CD4-positive, alpha-beta T cell treated with Interleukin-4 for 1 hour (primary cell): ENCODE measurements at places on chromosomes 7 and 10.

- no peak for DNase-seq
Observed at GRCh38 chr10:22618078-22618785, 96.1 kb downstream of the PIP4K2A start.

DNA sequence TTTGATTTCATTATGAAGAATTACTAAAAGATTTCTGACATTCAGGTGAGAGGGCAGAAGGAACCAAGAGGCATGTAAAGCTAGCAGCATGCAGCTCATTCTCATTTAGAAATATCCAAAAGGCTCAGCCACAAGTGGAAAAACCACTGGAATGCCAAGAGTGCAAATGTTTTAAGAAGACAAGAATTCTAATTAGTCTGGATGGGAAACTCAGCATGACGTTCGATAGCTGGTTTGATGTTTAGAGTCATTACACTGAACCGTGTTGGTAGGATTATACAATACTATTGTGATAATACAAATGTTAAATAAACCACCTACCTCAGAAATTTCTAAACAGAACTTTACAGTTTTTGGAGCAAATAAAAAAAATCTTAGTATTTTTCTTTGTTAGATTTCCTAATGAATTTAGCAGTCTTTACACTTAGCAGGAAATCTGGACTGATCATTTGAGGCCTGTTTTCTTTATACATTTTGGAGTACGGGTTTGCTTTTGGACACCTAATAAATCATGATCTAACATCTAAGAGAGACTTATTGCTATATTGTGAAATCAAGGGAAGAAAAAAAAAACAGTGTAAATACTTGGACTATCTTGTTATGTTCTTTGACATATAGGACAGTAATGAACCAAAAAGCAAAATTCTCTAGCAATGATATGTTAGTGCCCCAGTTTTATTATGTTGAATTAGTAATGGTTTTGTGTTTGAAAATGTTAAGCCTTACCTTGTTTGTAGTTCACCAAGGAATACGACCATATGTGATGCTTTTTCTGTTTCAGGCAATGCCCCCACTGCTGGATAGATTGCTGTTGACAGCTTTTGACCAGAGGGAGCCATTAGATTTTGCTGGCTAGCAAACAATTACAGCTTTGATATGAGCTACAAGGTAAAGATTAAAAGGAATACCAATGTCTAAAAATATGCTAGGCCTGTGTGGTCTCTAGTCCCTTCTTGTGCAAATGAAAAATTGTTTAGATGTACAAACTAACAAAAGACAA, 354.1 kb upstream of the SEMA3A start:
- DNase-seq, result no peak

DNA sequence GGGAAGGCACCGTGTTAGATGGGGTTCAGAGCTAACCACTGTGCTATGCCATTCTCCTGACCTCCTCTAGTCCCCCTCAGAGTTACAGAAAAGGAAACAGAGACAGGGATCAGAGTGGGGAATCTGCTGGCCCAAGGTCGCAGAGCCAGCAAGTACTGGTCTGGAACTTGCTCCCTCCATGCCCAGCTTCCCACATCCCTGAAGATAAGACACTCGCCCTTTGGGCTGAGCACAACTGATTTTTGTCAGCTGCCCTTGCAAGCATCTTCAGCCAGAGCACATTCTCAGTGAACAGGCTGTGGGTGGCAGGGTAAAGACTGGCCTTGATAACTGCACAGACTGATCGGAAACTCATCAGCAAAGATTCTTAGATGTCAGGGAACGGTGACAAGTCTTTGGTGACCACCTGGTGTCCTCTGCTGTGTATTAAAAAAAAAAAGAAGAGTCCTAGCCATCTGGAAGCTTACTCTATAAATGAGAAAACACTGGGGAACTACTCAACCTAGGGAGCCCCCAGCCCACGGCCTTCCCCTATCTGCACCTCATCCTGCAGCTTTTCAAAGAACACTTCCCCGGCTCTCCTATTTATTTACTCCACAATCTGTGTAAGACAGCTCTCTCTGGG, 1.3 kb upstream of the SORBS1 start:
- DNase-seq, result no peak

DNA sequence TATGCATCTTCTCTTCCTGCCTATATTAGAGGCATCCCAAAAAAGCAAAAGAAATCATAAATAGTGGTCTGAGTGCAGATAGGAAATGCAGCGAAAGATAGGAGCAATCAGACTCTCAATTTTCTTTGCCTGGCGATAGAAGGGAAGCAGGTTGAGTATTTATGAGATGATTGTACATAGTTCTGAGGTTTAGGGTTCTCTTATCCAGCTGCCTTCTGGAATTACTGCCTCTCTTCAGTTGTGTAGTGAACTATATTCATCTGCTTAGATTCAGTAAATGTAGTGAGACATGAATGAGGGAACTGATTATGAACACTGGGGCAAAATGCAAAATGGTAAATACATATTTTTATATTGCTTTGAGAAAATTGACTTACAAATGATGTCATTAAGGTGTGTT, 93.0 kb upstream of the CYP26C1 start:
- no peak for DNase-seq
